ENCODE measurements at places on chromosomes 3 and 15.
A peak's percentile ranks its signal among the peaks of the same experiment; 100 is the strongest.

DNA sequence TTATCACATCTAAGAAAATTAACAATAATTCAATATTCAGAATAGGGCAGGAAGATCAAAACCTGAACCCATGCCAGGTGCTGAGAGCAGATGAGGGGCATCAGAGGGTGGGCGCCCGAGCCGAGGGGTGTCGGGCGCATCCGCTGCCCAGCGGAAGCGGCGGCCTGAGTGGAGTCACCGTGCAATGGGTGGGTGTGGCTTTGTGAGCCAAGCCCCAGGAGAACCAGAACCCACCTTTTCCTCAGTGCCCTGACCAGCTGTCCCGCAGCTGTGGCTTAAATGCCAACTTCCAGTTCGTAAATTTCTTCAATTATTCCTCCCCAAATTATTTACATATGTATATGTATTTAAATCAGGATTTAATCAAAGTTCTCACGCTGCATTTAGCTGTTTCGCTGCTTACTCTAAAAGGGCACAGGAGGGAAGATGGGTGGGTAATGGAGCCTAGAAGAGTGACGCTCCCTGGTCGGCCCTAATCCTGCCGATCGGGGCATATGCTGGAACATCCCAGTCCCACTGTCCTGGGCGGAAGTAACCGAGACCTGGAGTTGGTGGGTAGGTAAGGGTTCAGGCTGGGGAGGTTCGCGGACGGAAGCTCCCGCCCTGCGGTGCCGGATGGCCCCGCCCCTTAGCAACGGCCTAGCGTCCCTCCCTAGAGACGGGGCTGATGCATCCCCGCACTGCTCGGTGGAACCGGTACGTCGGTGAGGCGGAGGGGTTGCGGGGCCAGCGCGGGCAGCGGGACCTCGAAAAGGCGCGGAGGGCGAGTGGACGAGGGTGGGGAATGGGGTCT is 1.3 kb downstream of the DNAH1 start:
- peak; percentile 4 for DNase-seq

GRCh38 chr3:147409143-147410115 is at the start of gene ZIC1:
TSS of gene ZIC1 (plus strand) at chr3:147409365. CDS start at chr3:147410113, 748 bp downstream.
- no peak for DNase-seq

GRCh38 chr3:129518038-129518561 is 10.3 kb upstream of the RHO start:
- DNase-seq, result no peak

GRCh38 chr15:55819397-55820034 is 76.6 kb upstream of the PRTG start:
- DNase-seq, result no peak

GRCh38 chr15:80210611-80211573 is 41.1 kb downstream of the CTXND1 start:
- DNase-seq, result no peak

GRCh38 chr3:151067158-151067557 is 18.3 kb upstream of the MED12L start:
- DNase-seq, result no peak

- no peak for DNase-seq
Measured at GRCh38 chr3:10164546-10165393, at the start of gene IRAK2. TSS of gene IRAK2 (plus strand) at chr3:10164919. CDS start at chr3:10164955, 36 bp downstream.

GRCh38 chr3:195162033-195162669 is 108.8 kb downstream of the XXYLT1 start:
- DNase-seq, result no peak

DNA sequence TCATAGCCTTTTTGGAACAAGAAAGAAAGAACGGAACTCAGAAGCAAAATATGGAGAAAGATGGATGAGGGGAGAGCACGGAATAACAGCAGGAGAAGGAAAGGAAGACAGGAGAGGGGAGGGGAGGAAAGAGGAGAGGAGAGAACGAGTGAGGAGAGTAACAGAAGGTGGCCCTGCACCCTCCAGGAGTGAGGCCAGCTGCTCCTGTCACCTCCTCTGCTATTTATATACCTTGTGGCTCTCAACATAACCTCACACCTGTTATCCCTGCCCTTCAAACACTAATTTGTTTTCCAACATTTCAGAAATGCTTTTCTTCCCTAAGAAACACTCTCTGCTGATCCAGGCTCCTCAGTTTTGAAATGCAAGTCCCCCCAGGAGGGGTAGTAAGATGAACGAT is 53.4 kb upstream of the ATP2B2 start:
- DNase-seq, result no peak

DNA sequence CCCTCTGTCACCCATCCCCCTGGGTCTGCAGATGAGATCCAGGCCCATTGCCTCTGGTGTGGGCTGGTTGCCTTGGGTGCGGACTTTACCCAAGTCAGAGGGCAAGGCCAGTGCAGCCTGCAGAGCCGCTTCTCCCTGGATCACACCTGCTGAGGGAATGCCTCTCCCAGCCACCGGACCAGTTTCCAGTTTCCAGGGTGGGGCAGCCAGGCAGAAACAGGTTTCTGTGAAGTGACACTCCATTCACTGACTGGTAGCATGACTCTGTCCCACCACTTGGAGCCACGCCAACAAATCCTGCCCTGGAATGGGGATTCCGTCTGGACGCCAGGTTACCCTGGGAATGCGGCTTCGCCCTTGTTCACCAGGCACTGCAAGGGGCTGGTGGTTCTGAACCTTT is 30.0 kb downstream of the PAQR5 start:
- no peak for DNase-seq

GRCh38 chr3:192068464-192069254 is 607.7 kb downstream of the PYDC2 start:
- DNase-seq, result no peak

- peak; percentile 2 for DNase-seq
Measured at GRCh38 chr15:29470794-29471193, 201.2 kb upstream of the NSMCE3 start.

- DNase-seq, result no peak
Measured at GRCh38 chr3:52528586-52529375, 4.9 kb downstream of the NT5DC2 start.

- DNase-seq, result peak; percentile 87
Measured at GRCh38 chr3:118817748-118818165, 216.9 kb downstream of the IGSF11 start.

GRCh38 chr15:99409560-99409959 is 156.2 kb upstream of the MEF2A start:
- DNase-seq, result no peak

GRCh38 chr15:89016549-89017041 is 71.7 kb upstream of the ABHD2 start:
- no peak for DNase-seq

DNA sequence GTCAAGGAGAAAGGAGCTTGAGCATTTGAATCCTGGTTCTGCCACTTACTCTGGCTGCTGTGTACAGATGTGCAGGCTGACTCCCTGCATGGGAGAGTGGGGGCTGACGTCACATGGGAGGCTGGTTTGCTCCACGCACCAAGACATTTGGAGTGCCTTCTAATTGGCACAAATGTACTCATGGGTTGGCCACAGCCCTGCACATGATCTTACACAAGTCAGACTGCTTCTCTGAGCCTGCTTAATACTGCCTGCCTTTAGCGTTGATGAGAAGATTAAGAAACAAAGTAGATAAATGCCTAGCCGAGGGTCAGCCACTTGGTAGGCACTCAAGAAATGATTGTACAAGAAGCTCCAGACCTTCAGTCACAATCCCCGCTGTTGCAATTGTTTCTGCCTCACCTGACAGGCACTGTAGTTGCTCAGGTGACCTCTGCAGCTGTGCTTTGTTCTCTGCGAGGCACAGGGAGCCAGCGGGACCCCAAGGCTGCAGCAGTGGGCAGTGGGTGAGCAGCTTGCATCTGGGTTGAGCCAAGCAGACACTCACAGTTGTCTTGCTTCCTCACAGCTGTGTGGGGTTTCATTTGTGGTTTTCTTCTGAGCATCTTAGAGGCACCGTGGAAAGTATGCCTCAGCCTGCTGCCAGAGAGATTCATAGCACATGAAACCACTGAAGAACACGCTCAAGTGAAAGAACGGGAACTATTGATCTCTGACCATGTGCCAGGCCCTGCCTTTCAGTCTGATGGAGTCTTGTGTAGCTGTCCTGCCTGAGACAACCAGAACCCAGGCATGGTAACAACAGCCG is 33.1 kb downstream of the GRK7 start:
- DNase-seq, result no peak

DNA sequence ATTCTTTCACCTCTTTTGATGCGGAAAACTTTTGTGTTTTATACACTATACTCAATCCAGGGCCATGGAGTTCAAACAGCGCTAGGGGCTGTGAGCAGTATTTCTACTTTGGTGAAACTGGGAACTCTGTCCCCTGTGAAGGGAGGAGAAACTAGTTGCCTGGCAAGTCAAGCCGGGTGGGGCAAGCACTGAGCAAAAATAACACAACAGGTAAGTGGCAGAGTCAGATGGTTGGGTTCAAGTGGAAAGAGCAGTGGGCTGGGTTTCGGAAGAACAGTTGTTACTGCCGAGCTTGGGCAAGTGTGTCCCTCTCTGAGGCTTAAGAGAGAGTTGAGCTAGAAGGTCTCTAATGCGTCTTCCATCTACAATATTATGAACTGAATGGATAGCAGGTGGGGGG is 59.7 kb upstream of the ROPN1 start:
- DNase-seq, result no peak

- DNase-seq, result no peak
Measured at GRCh38 chr3:494190-494589, 297.6 kb downstream of the CHL1 start.

GRCh38 chr15:92365084-92365483 is 28.6 kb upstream of the ST8SIA2 start:
- DNase-seq, result no peak

DNA sequence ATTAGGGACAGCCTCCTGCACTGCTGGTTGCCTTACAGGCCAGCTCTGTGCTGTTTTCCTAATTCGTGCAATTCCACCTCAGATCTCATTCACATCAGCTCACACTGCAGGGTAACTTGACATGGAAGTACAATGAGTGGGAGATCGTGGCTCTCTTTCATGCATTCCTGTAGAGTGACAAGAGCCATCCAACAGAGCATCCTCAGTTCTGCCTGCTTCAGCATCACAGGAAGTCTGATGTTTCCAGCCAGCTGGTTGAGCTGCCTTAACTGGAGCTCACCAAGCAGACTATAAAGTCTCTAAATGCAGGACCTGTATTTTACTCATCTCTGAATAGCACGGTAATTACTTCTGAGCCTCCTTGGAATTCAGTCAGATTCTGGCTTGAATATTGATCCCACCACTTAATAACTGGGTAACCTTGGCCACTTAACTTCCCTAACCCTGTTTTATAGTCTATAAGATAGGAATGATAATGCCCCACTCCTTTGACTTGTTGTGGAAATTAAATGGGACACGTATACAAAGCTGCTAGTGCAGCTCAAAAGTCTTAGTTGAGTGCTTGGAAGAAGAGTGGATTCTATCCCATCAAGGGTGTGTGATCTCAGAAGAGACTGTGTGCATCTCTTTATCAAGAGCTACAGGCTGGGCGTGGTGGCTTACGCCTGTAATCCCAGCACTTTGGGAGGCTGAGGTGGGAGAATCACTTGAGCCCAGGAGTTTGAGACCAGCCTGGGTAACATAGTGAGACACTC is 1.4 kb upstream of the DIS3L start:
- DNase-seq, result no peak

- DNase-seq, result no peak
Measured at GRCh38 chr3:36824443-36824842, 60.1 kb upstream of the DCLK3 start.

GRCh38 chr3:100103558-100104441 is 10.5 kb downstream of the FILIP1L start:
- peak; percentile 79 for DNase-seq

- DNase-seq, result peak; percentile 14
Measured at GRCh38 chr15:84658080-84658787, at the start of gene NMB. TSS of gene NMB (minus strand) at chr15:84658199. CDS start at chr15:84658152, 47 bp downstream.

GRCh38 chr15:40100123-40100946 is 8.3 kb downstream of the BMF start:
- no peak for DNase-seq

DNA sequence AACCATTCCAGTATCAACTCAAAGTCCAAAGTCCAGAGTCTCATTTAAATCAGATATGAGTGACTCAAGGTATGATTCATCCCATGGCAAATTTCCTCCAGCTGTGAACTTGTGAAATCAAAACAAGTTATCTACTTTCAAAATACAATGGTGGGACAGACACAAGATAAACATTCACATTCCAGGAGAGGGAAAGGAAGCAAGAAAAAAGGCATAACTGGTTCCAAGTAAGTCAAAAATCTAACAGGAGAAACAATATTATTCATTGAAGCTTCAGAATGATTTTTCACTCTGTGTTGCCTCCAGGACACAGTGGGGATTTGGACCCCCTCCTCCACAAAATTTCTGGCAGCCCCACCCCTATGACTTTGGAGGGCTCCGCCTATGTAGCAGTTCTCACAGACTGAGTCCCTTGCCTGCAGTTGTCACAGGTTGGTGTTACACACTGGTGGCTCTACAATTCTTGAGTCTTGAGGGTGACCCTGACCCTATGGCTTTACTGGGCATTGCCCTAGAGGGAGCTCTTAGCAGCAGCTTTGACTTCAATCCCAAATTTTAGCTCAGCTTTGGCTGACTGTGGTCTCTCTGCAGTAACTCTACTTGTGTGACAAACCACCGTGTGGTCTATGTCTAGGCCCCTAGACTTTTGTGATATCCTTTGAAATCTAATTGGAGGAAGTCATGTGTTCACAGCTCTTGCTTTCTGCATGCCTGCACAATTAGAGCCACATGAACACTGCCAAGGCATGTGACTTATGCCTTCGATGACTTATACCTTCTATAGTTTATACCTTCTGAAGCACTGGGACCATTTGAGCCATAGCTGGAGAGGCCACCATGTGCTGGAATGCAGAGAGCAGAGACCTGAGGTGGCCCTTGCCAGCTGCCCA is 644.2 kb downstream of the GRM7 start:
- DNase-seq, result no peak

DNA sequence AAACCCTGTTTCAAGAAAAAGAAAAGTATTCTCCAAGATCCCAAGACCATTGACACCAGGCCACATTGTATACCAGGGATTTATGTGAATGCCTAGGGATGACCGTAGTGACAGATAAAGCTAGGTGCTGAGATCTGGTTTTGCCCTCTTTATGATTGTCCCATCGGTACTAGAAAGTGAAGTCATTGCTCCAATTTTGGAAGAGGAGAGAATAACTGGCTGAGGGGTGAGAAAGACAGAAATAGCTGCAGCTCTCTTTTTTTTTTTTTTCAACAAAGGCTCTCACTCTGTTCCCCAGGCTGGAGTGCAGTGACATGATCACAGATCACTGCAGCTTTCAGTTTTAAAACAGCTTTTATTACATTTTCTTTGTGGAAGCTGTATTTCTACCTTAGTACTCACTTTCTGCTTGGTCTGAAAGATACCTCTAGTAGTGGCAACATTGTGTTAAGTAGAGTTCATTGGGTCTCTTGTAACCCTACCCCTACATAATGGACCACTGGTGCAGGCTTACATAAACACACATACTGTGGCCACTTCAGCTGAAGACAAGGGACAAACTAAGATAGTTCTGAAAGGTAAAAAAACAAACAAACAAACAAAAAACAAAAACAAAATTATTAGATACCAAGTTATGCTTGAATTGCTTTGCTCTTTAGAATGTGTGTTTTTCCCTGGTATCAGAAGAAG is 18.0 kb downstream of the ZSCAN29 start:
- no peak for DNase-seq

All from NCI-H2029 treated with DMSO at 0.1 percent for 48 hours (cell line).